ENCODE measurements at places on chromosomes 5 and 9.

- DNase-seq, result no peak
Observed at GRCh38 chr5:144467792-144468191, 297.1 kb downstream of the KCTD16 start.

GRCh38 chr5:56735849-56736641 lies 79.3 kb upstream of the MAP3K1 start:
- DNase-seq, result peak; percentile 85

DNA sequence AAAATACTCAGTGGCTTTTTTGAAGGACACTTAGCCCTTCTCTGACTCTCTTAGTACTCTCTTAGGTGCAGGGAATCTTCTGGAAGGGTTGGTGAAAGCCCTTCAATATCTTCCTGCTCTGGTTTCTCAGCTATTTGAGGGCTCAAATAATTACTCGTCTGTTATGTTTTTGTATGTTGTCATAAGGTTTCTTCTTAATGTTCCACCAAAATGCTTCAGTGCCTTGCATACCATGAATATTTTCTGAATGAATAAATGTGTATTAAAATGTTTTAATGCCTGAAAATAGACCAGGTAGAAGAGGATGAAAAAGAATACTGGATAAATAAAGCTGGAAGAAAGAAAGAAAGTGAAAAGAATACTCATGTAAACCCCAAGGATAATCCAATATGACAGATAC lies 124.3 kb downstream of the STK32A start:
- DNase-seq, result no peak

DNA sequence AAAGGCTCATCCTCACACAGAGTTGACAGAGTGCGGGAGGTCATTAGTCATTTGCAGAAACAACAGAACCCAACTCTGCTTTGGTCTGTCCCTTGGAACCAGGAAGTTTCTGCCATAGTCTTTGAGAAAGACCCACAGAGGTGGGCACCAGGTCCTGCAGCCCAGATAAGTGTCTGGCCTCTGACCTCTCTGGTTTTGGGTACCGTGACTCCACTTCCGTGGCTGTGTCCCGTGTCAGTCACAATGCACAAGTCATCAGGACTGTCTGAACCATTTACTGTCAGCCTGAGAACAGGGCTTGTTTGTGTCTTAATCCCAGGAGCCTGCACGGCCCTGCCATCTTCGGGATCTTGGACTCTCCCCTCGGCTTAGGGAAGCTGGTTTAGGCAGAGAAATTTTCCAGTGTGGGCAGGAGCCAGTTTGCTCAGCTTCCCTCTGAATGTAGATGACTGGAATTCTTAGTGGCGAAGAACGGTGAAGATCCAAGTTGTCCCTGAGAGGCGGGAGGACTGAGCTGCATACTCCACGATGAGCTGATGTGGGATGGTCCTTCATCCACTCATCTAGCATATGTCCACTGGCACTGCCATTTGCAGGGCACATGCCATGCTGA lies 11.9 kb downstream of the GSN start:
- no peak for DNase-seq

DNA sequence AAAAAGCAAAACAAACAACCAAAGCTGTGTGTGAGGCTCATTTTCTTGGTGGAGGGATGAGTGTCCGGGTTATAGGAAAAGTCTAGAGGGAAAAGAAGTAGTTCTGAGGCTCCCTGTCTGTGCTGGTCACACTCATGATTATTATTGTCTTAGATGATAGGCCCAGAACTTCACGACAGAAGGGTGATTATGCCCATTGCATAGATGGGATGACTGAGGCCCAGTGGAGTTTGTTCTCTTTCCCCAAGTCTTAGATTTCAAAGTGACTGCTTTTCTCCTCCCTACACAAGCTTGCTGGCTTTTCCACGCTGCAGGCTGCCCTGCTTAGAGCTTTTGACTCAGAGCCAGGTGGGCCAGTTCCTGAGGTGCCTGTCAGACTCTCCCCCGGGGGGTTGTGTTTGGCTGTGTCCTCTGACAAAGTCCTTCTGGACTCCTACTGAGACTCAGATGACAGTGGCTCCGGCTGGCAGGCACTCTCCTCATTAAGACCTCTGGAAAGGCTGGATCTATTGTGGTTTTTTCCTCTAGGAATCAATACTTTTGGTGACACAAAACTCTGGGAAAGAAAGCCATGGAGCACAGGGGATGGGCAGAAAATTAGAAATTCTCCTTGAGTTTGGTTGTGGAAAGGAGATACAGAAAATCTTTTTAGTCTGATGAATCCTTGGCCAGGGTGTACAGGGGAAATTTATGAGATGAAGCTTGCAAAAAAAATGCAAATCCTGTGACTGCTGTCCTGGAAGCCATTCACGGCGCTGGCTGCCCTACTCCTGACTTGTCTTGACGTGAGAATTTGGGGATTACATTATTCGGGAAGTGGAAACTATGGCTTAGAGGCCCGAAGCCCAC lies 120.9 kb downstream of the NSG2 start:
- DNase-seq, result no peak

- no peak for DNase-seq
Observed at GRCh38 chr5:386432-387341, 56.3 kb upstream of the EXOC3 start.

- peak; percentile 53 for DNase-seq
Observed at GRCh38 chr5:35518104-35518503, 99.6 kb upstream of the SPEF2 start.

DNA sequence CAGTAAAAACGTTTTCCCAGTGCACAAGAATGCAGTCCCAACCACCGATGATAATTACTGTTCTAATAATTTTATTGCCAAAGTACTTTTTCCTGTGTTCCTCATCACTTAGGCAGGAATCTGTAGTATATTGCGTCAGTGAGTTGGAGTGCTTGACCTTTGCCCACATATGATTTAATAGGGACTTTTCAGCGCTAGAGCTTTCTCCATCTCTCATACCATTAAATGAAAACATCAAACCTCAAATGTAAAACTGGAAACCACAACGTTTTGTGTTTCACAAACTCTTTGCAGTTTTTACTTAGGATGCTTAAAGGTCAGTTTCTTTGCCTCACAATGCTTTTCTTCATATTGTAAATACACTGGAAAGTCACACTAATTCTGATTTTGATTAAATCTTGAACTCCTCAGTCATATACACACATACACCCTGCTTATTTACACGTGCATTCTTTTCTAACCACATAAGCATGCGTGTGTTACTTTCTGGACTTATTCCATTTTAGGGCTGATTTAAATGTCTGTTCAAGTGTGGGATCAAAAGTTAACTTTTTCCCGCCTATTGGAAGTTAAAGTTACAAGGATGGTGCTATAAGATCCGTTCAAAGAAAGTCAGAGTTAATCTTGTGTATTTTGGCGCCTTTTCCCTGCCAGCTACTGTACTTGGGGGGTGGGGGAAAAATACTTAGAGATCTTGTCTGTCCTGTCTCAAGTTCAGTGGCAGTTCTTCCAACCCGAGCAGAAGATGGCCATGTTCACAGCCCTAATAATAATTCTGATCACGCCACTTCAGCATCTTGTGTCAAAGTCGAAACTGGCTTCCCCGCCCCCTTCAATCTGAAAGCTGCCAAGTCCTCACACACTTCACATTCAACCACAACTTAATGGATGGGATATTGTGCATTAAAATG lies 6.6 kb upstream of the NFIB start:
- peak; percentile 87 for DNase-seq

DNA sequence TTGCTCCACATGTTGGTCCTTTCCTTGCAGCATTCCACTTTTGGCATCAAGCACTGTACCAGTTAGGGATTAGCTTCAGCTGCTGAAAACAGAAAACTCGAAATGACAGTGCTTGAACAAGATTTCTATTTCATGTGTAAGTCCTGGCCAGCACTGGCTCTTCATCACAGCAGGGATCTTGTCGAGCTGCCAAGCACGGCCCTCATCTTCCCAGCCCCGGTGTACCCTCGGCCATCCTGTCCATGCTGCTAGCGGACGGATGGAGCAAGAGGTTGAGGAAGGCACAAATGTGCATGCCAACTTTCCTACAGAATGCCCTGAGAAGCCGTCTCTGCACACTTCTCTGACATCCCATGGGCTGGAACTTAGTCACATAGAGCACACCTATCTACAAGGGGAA lies 130.6 kb downstream of the TENT4A start:
- no peak for DNase-seq

- DNase-seq, result no peak
Observed at GRCh38 chr9:89842267-89842768, 237.5 kb downstream of the GADD45G start.

DNA sequence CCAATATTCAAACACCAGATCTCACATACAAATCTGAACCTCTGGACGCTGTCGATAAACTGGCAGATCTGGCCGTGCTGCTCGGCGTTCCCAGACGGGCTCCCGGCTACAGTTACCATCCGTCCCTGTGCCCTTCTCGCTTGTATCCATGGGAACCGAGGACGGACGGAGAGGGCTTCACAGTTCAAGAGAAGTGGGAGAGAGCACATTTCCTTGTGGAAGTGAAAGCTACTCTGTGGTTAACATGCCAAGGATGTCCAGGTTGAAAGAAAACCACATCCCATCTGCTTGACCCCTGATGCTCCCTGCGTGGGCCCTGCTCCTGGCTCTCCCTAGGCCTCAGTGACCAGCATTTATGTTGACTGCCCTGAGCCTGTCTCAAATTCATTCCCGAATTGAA lies 6.3 kb upstream of the DBN1 start:
- DNase-seq, result no peak

- no peak for DNase-seq
Observed at GRCh38 chr9:114433720-114434255, 46.0 kb upstream of the AKNA start.

GRCh38 chr5:179700401-179700918 lies 1.7 kb downstream of the CANX start:
- no peak for DNase-seq

- DNase-seq, result no peak
Observed at GRCh38 chr5:56460195-56460546, 227.0 kb upstream of the ANKRD55 start.

GRCh38 chr9:13358128-13358527 lies 78.6 kb upstream of the MPDZ start:
- DNase-seq, result no peak

DNA sequence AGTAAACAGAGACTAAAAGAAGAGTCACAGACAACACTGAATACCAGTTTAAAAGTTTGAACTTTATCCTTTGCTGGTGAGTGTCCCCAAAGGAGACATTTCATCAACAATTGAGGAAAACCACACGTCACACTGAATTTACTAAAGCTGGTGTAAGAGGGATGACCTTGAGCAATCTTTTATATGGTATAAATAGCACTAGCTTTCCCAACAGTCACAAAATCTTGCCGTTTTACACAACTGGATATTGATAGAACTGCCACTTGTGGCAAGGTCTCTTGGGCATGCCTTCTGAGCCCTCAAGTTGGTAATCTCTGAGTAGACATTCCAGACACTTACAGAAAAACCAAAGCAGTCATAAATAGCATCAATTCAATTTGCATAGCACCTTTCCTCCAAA lies 311.5 kb upstream of the TARS1 start:
- DNase-seq, result no peak

GRCh38 chr9:97853844-97854695 lies 1.0 kb downstream of the FOXE1 start:
- DNase-seq, result no peak

DNA sequence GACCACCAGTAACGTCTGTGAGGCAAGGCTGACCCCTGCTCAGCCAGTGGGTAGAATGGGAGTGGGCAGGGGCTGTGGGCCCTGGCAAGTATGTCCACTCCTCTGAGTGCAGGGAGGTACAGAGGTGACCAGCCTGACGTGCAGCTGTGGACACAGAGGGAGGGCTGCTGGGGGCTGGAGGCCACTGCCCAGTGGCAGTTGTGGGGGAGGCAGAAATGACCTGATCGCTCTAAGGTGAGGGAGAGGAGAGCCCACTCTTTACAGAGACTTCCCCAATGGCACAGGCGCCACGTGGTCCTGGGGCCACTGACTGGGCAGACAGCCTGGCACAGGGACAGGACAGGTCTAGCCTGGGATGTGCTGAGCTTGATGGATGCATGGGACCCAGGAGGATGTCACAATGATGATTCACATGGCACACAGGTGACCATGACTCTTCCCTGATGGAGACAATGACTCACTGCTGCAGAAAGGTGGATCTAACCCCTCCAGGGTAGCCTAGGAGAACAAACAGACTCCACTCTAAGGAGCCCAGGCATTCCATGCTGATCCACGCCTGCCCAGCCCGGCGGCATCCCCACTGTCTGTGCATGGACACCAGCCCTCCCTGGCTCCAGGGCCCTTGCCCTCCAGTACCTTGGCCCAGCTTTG lies 7.7 kb downstream of the LPCAT1 start:
- no peak for DNase-seq

Data from Karpas-422 (cell line).